ENCODE measurements at places on chromosomes 2 and 18.

GRCh38 chr2:198347349-198347748 lies 543.0 kb downstream of the PLCL1 start:
- DNase-seq = no peak

GRCh38 chr2:21415234-21415633 lies 291.5 kb downstream of the TDRD15 start:
- DNase-seq = no peak

GRCh38 chr18:49435170-49435569 lies 25.3 kb downstream of the DYM start:
- DNase-seq = no peak

GRCh38 chr2:59806486-59806885 lies 747.0 kb downstream of the BCL11A start:
- DNase-seq = no peak

- DNase-seq = no peak
Observed at GRCh38 chr2:133640103-133640502, 71.8 kb upstream of the NCKAP5 start.

GRCh38 chr2:128986026-128986715 lies 667.5 kb upstream of the HS6ST1 start:
- DNase-seq = no peak

Data from hippocampal formation (tissue), 2 donors.